Stimulated activated CD4-positive, alpha-beta T cell treated with anti-CD3 and anti-CD28 coated beads, Interleukin-1b, Interleukin-23, amount 100 ng/mL, for 1 hour (primary cell): ENCODE measurements at places on chromosomes 16 and 17.

- no peak for DNase-seq
Observed at GRCh38 chr17:75552425-75553294, 27.2 kb downstream of the LLGL2 start.

DNA sequence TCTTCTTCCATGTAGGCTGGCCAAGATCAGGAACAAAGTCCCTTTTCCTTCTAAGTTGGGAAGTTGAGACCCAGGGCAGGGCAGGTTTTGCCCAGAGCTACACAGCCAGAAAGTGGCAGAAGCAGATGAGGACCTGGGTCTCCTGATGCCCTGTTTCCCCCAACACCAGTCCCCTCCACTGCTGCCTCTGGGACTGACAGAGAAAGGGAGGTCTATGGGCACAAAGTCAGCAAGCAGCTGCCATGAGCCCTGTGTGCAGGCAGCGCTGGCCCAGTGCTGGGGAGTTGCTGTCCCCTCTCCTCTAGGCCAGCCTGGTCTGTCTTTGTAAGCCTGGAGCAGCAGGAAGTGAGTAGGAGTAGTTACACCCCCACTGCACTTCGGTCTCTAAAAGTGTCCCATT lies 46.9 kb upstream of the NKD1 start:
- DNase-seq: no peak

DNA sequence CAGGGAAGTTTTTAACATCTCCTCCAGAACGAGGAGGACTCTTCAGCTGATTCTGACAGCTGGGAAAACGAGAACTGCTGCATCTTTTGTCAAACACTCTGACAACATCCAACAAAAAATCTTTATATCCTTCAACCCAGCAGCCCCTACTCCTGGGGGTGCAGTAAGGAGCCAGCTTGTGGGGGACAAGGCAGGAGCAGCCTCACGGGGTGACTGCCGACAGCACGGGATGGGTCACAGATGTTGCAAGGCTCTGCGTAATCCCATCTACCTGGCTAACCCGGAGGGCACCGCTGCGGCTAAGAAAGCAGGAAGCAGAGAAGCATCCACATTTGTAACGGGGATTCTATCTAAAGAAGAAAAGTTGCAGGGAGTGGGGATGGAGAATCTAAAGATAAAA lies 28.6 kb downstream of the WDR45B start:
- DNase-seq: no peak

GRCh38 chr17:44279346-44279665 lies 11.4 kb upstream of the SLC4A1 start:
- no peak for DNase-seq

DNA sequence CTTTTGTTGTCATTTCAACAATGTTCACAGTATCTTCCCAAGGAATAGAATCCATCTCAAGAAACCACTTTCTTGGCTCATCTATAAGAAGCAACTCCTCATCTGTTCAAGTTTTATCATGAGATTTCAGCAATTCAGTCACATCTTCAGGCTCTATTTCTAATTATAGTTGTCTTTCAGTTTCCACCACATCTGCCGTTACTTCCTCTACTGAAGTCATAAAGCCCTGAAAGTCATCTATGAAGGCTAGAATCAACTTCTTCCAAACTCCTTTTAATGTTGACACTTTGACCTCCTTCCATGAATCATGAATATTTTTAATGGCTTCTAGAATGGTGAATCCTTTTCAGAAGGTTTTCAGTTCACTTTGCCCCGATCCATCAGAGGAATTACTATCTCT lies 102.1 kb downstream of the CDH13 start:
- no peak for DNase-seq

DNA sequence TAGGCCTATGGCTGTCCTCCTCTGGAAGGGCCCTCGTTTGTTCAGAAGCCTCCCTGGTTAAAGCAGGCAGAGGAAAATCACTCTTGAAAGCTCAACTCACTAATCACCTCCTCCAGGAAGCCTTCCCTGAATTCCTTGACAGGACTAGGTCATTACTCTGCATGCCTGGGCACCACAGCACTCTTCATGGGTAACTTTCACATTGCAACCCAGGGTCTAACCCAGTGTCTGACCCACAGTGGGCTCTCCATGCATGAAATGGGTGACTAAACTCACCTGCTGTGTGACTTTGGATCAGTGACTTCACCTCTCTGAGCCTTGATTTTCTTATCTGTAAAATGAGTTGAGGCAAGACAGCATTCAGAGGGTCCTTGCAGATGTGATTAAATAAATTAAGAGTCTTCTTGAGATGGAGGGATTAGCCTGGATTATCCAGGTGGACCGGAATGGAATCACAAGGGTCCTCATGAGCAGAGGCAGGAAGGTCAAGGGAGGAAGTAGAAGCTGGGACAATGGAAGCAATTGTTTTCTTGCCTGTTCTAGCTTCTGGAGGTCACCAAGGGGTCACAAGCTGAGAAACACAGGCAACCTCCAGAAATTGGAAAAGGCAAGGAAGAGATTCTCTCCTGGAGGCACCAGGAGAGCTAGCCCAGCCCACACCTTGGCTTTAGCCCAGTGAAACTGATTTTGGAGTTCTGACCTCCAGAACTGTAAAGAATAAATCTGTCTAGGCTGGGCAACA lies 3.8 kb upstream of the RAI1 start:
- DNase-seq: no peak

DNA sequence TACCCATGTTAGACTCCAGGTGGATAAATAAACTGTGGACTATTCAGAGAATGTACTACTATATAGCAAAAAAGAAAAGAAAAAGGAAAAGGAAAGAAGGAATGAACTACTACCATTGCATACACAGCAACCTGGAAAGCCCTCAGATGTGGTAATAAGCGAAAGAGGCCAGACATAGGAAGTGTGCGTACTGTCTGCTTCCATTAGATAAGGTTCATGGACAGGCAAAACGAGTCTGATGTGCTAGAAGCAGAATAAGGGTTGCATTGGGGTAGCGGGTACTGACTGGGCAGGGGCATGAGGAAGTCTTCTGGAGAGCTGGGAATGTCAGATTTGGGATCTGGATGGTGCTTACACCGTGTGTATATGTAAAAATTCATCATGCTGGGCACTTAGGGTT lies 21.8 kb downstream of the CLEC16A start:
- no peak for DNase-seq

GRCh38 chr16:75042426-75043174 lies 43.8 kb downstream of the ZNRF1 start:
- DNase-seq: no peak
